Vagina (tissue), 2 donors: ENCODE measurements at places on chromosomes 16 and 17.

DNA sequence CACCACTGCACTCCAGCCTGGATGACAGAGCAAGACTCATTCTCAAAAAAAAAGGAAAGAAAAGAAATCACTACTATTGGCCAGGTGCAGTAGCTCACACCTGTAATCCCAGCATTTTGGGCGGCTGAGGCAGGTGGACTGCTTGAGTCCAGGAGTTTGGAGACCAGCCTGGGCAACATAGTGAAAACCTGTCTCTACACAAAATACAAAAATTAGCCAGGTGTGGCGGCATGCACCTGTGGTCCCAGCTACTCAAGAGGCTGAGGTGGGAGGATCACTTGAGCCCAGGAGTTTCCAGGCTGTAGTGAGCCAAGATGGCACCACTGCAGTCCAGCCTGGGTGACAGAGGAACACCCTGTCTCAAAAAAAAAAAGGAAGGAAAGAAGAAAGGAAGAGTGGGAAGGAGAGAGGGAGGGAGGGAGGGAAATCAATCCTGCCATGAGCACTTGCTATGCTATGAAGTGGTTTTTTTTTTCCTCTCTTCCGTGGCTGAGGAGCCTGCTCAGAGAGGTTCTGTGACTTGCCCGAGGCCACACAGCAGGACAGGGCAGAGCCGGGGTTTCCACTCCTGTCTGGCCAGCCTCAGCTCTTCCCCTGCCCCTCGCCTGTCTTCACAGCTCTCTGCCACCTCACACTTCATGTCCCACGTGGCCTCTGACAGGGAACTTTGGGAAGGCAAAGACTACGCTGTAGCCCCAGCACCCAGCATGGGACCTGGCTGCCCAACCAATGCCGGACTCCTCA, 10.9 kb downstream of the GRIN2C start:
- no peak for DNase-seq

GRCh38 chr16:85370881-85371651, 242.1 kb upstream of the GSE1 start:
- DNase-seq, result no peak

DNA sequence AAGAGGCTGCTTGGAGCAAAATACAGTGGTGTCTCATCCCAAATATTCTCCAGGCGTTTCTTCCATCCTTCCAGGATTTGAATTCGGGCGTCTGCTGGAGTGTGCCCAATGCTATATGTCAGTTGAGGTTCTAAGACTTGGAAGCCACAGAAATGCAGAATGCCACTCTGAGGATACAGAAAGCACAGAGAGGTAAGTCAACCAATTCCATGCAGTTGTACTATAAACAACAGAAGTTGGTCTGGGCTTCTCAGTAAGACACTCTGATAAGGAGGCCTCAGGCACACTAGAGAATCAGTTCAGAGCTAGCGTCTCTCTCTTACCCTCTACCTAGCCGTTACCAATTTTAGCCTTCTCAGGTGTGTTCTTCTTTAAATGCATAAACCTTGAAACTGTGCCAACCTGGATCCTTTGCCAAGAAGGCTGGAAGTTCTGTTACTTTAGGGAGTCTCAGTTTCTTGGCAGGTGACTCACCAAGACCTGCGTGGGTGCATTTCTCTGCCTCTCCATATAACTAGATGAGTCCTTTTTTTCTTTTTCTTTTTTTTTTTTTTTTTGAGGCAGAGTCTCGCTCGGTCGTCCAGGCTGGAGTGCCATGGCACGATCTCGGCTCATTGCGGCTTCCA, 15.1 kb downstream of the NQO1 start:
- no peak for DNase-seq

DNA sequence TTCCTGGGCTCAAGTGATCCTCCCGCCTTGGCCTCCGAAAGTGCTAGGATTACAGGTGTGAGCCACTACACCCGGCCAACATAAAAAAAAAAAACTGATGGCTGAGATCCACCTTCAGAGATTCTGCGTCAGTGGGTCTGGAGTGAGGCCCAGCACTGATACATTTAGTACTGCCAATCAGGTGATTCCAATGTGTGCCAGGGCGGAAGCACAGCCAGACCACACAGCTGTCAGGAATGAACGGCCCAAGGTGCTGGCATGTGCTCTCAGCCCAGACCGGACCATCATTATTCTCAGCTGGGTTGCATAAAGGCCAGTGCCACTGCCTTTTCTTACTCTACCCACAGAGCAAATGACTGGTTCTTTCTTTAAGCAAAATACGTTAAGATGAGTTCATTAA, 1.2 kb upstream of the BCO1 start:
- DNase-seq, result no peak

GRCh38 chr16:66751053-66751302, 431 bp downstream of the DYNC1LI2 start:
- DNase-seq, result no peak

DNA sequence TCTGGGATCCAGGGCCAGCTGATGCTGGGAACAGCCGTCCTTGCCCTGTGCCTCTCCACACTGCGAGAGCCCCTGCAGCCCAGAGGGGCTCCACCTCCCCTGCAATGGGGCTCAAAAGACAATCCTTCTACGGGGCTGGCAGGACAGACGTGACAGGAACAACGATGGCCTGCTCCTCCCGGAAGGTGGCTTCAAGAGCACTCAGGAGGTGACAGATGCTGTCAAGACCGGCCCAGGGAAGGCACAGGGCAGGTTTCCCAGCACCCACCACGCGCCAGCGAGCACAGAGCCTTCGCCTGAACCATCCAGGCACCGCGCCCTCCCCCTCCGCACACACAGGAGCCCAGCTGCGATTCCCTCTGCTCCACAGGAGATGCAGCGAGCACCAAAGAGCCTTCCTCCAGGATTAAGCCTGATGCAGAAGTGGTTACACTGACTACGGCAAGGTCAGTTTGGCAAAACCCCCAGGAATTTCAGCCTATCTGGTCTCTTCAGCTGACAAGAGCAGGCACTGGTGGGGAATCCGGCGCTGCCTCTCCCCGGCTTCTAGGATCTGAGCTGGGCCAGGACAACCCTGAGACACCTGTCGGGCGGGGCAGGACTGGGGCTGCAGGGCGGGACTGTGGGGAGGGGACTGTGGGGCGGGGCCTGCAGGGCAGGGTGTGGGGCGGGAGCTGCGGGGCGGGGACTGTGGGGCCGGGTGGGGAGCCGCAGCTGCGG, 103.4 kb downstream of the ZNF778 start:
- DNase-seq, result no peak

DNA sequence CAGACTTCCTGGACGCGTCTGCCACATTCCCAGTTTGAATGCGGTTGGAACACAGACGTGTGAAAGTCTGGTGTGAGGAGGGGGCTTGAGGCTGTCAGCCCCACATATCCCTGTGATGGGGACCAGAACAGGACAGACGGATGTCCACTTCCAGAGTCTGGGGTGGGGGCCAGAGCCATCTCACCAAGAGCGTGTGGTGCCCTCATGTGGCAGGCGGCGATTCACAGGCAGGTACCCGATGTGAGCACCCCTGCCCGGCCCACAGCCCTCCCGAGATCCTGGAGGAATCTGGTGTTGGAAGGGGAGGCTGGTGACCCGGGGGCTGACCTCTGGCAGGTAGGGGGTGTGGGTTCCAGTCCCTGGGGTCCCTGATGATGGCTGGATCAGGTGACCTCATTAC, 51.5 kb downstream of the ENGASE start:
- DNase-seq, result no peak

DNA sequence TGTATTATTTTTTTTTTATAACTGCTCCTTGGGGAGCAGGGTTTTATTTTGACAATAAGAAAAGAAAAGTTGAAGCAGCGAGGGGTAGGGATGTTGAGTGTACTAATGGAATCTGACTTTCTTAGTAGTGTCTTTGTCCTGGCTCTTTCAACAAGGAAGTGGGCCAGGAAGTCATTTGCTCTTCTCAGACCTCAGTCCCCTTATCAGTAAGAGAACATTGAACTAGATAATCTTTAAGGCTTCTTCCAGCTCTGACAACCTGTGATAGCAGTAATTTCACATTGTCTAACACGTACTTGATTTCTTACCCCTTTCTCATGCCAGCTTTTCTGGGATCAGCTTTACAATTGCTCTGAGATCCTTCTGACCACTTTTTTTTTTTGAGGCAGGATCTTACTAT, 8.3 kb downstream of the LIG3 start:
- no peak for DNase-seq

GRCh38 chr16:87790292-87791100, 24.7 kb upstream of the KLHDC4 start:
- DNase-seq, result no peak

DNA sequence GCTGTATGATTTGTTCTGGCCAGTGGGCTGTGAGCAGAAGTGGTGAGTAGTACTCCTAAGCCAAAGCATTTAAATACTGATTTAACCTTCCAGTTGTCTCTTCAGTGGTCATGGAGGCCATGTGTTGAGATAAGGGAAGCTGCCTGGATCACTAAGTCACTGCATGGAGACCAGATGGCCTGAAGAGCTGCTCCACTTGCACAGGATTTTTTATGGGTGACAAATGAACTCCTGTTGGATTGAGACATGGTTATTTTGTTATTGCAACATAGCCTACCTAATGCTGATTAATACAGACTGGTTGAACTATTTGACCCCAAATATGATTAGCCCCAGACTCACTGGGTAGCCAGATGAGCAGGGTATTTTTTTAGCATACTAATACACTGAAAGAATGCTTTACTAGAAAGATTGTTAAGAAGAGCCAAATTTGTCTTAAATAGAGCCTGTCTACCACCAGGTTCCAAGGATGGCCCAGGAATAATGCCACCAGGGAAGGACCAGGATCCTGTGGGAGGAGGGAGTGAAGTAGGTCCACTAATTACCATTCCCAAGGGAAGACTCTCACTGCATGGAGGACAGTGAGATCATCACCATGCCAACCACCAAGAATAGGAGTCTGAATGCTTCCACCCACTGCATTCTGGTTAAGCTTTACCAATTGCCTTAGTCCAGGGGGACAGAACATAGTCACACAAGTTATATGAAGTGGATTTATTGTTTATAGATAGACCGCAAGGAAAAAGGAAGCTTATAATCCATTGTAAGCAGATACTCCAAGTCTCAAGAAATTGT, 187.4 kb upstream of the IRX6 start:
- DNase-seq, result no peak

DNA sequence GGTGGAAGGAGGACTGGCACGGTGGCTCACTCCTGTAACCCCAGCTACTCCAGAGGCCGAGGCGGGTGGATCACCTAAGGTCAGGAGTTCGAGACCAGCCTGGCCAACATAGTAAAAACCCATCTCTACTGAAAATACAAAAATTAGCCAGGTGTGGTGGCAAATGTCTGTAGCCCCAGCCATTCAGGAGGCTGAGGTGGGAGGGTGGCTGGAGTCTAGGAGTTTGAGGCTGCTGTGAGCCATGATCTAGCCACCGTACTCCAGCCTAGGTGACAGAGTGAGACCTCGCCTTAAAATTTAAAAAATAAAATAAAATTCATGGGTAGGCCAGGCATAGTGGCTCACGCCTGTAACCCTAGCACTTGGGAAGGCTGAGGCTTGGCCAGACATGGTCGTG, 1.2 kb upstream of the RPH3AL start:
- no peak for DNase-seq

DNA sequence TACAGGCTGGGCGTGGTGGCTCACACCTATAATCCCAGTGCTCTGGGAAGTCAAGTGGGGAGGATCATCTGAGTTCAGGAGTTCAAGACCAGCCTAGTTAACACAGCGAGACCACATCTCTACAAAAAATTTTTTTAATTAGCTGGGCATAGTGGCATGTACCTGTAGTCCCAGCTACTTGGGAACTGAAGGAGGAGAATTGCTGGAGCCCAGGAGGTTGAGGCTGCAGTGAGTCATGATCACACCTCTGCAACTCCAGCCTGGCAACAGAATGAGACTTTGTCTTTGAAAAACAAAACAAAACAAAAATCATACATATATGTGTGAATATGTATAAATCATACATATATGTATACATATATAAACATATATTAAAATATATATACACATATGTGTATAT, 54.1 kb upstream of the MARCHF10 start:
- peak; percentile 19 for DNase-seq
